ENCODE measurements at places on chromosomes 4 and X. TPM values are rescaled to one million over a fixed set of nuclear protein-coding genes. Genes with fewer than 3 reads are reported as not detected.

Gene CXXC4
- total RNA-seq: 0.04 TPM

Gene SPANXB1
- not detected for total RNA-seq

Gene FREM3
- 0.18 TPM for total RNA-seq

Gene ATP1B4
- total RNA-seq: not detected

Gene UGT2A1
- total RNA-seq: 1.1 TPM

Gene ZFYVE28
- 12.3 TPM for total RNA-seq

Gene NAP1L2
- 0.73 TPM for total RNA-seq

Gene RAB33A
- total RNA-seq: 0.59 TPM

DNA sequence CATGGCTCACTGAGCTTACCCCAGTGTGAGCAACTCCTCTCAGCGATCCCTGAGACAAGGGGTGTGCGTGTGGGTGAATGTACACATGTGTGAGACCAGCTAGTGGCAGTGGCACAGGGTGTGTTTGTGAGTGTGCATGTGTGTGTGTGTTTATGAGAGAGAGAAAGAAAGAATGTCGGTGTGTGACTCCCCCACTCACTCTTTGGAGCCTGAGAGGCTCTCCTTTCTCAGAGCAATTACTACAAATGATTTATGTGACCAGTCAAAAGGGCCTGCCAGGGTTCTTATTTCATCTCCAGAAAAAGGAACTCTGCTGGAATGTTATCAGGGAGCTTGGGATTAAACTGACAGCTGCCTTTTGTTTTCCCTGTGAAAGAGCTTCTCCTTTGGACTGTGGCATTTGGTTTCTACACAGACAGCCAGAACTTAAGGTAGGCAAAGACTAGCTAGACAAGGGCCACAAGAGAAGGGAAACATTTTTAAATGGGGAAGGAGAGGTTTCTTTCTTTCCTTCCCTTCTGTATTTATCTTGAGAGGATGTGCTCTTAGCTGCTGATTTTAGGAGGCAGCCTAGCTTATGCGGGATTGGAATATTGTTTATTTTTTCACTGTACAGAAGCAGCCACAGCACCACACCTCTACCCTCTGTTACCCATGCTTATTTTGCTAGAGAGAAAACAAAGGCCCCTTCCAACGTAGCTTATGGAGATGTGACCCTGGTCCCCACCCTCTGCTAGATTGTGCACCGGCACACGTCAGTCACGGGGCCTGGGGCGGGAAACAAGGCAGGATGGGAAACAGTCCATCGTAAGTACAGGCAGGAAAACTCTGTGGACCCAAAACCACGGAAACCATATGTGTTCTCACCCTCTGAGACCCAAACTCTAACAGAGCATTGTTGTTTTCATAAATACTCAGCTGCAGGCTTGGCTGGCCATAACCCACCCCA, 143.5 kb downstream of the MGST2 start:
- DNase-seq: no peak

DNA sequence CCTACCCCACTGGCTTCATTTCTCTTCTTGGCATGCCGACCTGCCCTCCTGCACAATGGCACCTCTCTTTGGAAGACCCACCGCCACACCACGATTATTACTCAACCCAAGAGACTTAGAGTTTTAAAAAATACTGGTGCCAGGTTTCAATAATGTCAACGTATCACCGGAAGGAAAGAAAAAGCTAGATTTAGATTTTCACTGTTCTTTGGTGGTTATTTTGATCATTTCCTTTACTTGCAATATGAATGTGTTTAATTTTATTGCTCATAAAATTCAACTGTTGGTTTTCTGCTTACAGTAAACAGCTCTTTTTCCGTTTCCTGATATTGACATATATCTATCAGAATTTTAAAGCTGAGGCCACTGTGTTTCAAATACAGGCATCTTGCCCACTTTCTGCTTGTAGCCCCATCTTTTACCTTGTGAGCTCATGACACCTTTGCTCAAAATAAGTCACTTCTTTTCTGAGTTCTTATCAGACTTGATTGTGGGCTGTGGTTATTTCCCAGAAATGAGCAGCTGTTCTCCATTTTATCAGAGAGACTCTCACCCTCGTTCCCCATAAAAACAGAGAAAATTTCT, 439.1 kb downstream of the INPP4B start:
- no peak for DNase-seq

- no peak for DNase-seq
Measured at GRCh38 chr4:173345648-173346047, 11.5 kb upstream of the HMGB2 start.

DNA sequence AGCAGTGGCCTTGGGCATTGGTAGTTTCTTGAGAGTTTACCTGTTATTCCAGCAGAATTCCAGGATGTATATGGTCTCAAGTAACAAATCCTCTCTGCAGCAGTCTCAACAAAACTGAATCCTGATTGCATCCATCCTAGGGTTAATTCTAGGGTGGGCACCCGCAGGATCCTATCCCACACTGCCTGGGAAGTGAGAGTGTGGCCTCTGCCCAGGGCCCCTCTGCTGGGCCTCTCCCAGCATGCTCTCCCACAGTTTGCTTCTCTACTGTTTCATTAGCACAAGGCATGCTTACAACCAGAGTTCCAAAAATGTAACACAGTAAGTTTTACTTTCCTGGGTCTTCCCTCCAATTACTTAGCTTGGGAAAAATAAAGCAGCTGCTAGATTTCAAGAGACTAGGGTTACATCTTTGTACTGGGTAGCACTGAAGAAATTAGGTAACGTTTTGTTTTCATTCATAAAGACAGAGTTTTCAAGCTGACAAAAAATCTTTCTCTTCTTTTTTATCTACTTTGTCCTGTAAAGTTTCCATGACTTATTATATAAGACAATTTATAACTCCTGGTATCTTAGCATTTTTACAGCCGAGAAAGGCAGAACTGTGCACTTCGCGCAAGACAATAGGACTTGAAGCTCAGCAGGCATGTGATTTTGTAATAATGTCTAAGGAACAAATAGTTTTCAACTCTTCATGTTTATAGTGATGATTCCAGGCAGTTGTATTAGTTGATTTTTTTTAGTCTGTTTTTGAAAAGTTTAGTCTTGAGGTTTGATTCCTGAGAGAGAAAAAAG, 131.2 kb upstream of the PCDH18 start:
- DNase-seq: no peak

DNA sequence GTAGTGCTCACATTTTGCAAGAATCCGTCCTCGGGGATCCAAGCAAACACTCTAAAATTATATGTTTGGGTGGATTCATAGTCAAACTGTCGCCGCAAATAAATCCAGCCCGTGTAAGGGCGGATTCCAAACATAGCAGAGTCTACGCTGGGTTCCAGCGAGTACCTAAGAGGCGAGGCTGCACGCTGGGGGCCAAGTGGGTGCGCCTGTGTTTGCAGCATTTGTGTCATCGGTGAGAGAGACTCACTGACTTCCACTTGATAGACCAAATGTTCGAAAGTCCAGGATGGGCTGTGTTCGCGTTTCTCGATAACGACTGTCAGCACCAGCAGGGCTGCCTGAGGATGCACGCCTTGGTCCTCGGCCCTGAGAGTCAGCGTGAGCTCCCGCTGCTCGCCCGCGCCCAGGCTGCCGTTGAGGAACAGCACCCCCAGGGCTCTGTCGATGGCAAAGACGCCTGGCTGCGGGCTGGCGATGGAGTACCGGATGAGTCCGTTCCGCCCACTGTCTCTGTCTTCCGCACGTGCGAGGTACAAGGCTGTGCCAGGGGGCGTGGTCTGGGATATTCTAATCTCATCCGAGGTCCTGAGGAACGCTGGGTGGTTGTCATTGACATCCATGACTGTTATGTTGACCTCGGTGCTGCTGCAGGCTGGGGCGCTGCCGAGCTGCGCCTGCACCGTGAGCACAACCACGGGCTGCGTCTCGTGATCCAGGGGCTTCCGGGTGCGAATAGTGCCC, 158.7 kb downstream of the DCHS2 start:
- no peak for DNase-seq

DNA sequence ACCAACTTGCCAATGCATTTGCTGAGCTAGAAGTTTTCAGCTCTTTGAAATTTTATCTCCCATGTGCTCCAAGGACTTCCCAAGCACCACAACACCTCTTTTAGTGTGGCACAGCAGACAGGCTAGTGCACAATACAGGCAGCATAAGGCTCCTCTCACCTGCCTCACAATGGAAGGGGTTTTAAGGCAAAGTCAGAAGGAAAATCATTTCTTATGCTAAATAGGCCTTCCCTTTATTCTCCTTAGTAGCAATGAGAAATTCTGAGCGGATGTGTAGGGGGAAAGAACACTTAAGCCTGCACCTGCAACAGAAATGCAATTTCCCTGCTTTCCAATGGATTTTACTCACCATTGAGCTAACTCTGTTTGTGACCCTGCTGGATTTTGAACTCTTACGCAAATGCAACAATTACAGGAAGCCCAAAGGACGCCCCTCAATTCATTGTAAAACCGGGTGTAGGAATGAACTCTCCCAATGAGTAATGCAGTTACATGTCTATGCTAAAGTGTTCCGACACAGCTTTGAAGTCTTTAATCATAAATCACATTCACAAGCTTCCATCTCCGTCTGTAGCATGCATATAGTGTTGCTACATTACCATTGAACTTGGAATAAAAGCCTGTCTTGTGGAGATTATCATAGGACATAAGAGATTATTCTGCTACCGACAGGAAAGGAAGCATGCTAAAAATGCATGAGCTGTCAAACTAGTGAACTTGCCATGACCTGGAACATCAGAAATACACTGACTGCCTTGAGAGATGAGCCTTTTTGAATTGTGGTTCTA, 1084.9 kb downstream of the RPA4 start:
- no peak for DNase-seq

DNA sequence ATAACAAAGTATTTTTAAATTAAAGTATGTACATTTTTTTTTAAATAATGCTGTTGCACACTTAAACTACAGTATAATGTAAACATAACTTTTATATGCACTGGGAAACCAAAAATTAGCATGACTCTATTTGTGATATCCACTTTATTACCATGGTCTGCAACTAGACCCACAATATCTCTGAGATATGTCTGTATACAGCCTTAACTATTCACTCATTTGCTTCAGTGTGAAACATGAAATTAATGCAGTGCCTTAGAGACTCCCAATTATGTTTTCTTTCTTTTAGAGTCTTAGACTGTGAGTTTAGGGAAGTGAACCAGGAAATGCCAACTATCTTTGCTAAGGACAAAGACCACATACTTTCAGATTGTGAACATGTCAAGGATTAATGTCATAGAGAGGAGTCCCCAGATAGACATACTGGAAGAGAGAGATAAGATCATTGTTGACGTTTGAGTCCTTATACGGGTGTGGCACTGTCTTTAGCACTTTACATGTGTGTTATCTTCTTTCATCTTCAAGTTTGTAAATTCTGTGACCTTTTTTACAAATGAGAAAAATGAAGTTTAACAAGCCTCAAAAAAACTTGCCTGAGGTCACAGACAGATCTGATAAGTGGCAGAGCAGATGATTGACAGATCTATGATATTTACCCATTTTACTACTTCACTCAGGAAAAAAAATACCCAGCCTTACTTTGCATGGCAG, 23.2 kb downstream of the CXorf58 start:
- no peak for DNase-seq

DNA sequence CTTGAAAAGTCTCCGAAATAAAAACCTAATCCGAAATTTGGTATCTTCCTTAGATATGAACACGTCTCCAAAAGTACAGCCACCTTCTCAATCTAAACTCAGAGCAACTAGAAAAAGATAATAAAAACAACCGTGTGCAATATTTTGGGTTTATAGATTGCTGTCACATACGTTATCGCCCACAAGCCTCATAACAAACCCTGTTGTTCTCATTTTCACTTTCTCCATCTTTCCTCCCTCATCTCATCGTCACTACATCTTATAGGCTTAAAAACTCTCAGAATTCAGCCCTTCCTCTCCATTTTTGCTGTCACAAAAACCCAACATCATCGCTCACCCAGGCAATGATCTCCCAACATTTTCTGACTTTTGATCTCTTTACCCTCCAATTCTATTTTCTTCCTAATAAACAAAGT, 448 bp upstream of the SCFD2 start:
- no peak for DNase-seq

GRCh38 chr4:138598226-138598625, 356.1 kb upstream of the SLC7A11 start:
- DNase-seq: no peak

GRCh38 chr4:87121341-87122065, 98.9 kb downstream of the KLHL8 start:
- no peak for DNase-seq

DNA sequence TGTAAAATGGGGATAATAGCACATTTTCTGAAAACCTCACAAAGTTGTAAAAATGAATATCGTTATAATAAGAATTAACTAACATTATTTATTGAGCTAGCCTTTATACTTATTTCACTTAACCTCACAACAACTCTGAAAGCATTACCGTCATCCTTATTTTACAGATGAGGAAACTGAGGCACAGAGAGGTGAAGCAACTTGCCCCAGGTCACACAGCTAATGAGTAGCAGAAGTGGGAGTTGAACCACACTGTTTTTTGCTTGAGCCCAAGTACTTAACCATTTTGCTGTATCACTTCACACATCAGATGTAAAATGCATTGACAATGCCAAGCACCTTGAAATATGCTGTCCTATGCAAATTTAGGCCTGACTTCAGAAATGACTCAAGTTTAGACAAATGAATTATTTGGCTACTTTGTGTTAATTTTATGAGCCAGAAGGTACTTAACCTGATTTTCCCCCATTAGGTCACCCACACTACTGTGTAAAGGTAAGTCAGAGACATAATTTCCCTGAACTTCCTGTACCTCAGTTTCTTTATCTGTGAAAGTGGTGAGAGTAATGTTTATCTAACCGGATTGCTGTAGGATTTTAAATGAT, 23.1 kb downstream of the CD40LG start:
- no peak for DNase-seq

- no peak for DNase-seq
Measured at GRCh38 chrX:131543774-131544173, at the start of gene OR13H1. Gene OR13H1, plus strand, starts transcription at chrX:131544074. Its CDS starts 0 bp downstream, at chrX:131544074.

DNA sequence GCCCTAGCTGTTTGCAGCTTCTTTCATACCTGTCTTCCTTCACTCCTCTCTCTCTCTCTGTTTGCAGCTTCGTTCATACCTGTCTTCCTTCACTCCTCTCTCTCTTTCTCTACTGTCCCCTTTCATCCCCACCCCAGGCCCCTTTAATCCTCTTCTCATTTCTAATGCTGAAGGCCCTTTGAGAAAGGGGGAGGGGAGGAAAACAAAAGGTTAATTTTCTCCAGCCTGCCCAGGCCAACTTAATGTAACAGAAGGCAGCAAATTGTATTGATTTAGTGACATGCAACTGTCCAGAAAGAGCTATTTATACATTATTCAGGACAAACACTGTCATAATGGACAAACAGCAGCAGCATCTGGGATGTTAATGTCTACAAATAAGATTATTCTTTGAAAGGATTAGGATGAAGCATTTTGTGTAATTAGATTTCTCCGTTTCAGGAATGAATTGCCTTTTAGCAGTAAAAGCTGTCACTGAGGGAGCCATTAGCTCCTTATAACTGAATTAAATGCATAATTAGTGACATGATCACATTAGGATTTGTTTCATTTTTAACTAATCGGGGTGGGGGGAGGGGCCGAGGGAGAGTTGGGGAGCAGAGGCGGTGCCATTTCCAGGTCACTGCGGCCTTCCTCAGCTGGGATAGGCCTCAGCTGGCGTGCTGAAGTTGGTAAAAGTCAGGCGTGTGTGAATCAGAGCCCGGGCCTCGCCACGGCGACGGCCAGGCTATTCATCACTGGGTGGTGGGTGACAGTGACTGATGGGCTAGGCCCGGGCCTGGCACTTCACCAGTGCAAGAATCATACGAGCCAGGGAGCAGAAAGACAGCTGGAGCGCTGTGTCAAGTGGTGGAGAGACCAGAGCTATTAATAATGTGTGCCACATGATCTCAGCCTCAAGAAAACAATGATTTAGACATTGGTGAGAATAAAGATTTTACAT, 174.5 kb downstream of the NKX6-1 start:
- DNase-seq: no peak
